Bronchus fibroblast of lung (primary cell): ENCODE measurements at places on chromosomes 2 and 18. TPM values are rescaled to one million over a fixed set of nuclear protein-coding genes. Genes with fewer than 3 reads are reported as not detected.

AOX1 gene
- 27.8 and 36.7 TPM in 2 replicates for total RNA-seq

MROH2A gene
- not detected in 2 replicates for total RNA-seq

MERTK gene
- 0.74 and 2.4 TPM in 2 replicates for total RNA-seq

KIF5C gene
- total RNA-seq = 0.45 and 0.50 TPM in 2 replicates

EN1 gene
- 0.15 and 0.17 TPM in 2 replicates for total RNA-seq

HOXD1 gene
- not detected in 2 replicates for total RNA-seq

STPG4 gene
- not detected in 2 replicates for total RNA-seq

SLC40A1 gene
- 1.7 and 2.1 TPM in 2 replicates for total RNA-seq

ZEB2 gene
- total RNA-seq = 18.9 and 23.2 TPM in 2 replicates

DSG1 gene
- total RNA-seq = not detected in 2 replicates

SERPINB11 gene
- total RNA-seq = not detected in 2 replicates

SCYGR2 gene
- total RNA-seq = not detected in 2 replicates

ZNF532 gene
- total RNA-seq = 33.0 and 40.3 TPM in 2 replicates

HOXD13 gene
- not detected in 2 replicates for total RNA-seq

BIRC6 gene
- 21.2 and 33.4 TPM in 2 replicates for total RNA-seq

USP37 gene
- total RNA-seq = 4.4 and 5.4 TPM in 2 replicates

ANKRD36 gene
- 3.4 and 3.7 TPM in 2 replicates for total RNA-seq

DNAJC27 gene
- total RNA-seq = 1.0 and 2.9 TPM in 2 replicates

TACR1 gene
- not detected in 2 replicates for total RNA-seq
